Activated CD4-positive, alpha-beta T cell treated with anti-CD3 and anti-CD28 coated beads, Interleukin-2, Interleukin-6, amounts not matched to agents 100 ng/mL and 50 ng/mL, durations not matched to agents 16 hours and 8 hours (primary cell): ENCODE measurements at places on chromosomes 7 and 10.

GRCh38 chr7:101163279-101164070 lies 1.9 kb downstream of the VGF start:
- DNase-seq: peak; percentile 61

DNA sequence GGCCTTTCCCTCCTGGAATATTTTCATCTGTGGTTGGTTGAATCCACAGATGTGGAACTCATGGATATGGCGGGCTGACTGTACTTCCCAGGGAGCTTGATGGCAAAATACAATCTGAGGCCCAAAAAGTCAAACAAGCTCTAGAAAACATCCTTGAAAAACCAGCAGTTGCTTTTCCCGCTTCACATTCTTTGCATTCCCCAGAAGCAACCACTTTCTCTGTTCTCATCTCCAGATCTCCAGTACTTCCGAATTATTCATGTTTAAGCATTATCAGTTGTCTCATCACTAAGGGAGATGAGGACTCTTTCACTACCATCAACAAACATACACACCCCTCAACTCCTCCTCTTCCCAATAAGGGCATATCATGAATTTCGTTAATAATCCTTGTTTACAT lies 55.3 kb downstream of the KIF5B start:
- DNase-seq: no peak

- no peak for DNase-seq
Measured at GRCh38 chr7:94940241-94940640, 32.8 kb downstream of the PPP1R9A start.

DNA sequence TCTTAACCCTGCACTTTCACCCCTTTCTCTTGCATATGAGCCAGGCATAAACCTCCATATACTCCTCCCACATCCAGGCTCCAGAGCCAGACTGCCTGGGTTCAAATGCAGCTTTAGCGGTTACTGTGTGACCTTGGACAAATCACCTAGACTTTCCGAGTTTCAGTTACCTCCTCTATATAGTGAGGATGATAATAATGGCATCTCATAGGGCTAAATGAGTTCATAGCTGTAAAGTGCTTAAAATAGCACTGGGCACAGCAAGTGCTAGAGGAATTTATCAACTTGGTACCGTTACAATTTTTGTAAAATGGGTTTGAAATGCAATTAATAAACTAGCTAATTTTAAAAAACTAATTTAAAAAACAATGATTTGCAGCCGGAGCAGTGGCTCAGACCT lies 53.4 kb upstream of the DGKI start:
- no peak for DNase-seq

- DNase-seq: no peak
Measured at GRCh38 chr7:74489997-74490945, 36.6 kb downstream of the GTF2IRD1 start.

GRCh38 chr7:36741866-36742265 lies 17.6 kb upstream of the AOAH start:
- no peak for DNase-seq

DNA sequence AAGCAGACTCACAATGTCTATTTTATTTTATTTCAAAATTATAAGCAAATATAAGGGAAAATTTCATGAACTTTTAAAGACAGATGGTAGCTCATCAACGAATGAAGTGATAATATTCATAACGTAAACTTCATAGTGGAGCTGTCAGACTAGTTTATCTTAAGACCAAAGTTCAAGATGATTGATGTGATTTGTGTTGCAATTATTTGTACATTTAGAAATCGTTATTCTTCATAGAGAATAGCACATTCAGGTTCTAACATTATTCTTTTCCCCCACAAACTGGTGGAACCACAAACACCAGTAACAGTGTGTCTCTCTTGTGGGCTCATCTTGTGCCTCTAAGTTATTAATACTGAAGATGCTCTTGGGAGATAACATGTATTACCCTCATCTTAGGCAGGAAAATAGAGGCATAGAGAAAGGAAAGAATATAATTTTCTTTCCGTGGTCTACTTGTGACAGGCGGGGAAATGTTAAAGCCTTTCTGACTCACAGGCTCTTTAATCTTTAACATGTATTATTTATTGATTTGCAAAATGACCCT lies 37.0 kb downstream of the CCSER2 start:
- DNase-seq: no peak

- no peak for DNase-seq
Measured at GRCh38 chr7:70711452-70711851, 420.5 kb upstream of the GALNT17 start.

DNA sequence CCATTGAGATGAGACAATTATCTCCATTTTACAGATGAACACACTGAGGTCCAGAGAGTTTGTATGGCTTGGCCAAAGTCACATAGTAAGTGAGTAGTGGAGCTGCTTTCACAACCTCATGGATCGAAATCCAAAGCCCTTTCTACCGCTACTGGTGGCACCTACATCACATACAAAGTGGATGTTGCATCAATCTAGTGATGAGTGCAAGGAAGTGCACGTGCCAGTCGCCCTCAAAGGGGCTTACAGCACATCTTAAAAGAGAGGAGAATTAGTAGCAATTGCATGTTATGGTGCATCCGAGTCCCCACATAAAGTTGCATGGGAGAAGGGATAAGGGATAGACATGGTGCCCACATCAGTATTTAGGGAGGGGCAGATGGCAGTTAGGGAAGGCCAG lies 31.0 kb upstream of the GPR26 start:
- no peak for DNase-seq

- DNase-seq: peak; percentile 66
Measured at GRCh38 chr10:5971315-5971832, 6.0 kb downstream of the IL15RA start.

DNA sequence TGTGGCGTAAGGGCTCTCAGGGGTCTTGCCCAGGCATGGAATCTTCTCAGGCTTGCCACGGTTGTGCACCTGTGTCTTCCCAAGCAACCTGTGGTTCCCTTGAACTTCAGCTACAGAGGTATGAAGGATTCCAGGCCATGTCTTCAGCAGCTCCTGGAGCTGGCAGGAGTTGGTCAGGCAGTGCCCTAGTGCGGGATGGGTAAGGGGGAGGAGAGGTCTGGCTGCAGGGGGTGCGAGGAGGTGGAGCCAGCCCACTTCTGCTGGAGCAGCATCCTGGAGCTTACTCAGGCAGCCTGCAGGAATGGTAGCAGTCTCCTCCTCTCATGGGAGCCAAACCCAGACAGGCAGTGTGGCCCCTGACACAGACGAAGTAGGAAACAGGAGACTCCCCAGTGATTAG lies 3.8 kb upstream of the TRIL start:
- DNase-seq: no peak

DNA sequence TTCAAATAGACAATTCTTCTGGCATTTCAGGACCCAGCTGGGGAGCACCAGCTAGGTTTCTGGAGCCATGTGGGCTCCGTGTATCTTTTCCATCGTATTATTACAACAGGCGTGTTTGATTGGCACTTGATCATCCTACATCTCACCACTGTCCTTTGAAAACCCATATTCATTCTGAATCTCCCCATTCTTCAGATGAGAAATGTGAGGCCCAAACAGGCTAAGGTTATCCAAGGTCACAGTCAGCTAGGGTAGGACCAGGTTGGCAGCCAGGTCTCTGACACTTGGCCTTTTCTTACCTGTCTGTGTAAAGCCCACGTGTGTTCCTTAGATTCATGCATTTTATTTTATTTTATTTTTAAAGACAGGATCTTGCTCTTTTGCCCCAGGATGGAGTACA lies 102.4 kb upstream of the SH2B2 start:
- DNase-seq: no peak

- no peak for DNase-seq
Measured at GRCh38 chr7:72925546-72926120, 738 bp downstream of the POM121 start.

DNA sequence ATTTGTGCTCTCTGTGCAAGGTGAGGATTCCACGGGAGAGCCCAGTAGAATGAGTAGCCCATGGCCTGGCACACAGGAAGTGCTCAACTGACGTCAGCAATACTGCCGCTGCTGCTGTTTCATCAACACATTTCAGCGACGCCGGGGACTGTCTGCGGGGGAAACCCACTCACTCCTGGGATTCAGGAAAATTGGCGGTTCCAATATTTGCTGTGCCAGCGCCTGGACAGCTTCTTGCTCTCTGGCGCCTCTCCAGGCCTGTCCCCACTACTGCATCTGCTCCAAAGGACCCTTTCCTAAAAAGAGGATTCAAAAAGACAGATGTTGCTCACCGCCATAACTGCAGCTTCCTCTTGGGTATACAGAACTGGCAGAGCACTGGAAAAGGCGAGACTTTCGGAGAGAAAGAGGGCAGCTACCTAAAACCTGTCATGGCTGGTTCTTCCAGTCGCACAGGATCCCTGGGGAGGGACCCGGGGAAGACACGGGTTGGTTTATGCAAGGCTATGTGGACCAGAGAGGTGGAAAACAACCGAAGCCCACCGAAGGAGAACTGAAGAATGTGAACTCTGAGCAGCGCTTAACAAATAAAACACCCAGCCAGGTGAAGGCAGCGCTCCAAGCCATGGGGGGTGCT lies 39.7 kb upstream of the ENO4 start:
- DNase-seq: no peak

GRCh38 chr10:23439961-23440889 lies 1.4 kb downstream of the OTUD1 start:
- peak; percentile 42 for DNase-seq

DNA sequence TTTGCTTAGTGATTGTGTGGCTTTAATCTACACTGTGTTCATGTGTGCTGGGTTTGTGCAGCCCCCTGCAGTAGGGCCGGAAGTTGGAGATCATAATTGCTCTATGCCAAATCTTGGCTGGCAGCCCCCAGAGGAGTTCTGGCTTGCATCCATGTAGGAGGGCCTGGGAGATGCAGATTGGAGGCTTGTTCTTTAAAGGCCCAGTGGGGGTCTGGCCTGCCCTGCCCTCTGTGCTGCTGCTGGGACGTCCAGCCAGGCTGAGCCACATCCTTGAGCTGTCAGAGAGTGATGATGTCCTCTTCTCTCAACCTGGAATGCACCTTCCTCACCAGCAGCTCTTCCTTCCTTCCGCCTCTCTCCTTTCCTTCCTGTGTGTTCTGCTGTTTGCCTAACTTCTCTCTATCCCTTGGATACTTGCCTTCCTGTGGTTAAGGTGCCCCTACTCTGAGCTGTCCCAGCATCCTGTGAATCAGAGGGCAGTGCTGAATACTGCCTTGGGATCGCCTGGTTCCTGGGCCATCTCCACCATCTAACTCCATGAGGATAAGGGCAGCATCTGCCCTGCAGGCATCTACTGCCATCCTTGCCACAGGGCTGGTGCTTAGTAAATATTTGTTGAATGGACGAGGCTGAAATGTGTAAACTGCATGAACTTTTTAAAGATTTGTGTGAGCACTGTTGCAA lies 30.2 kb downstream of the DOCK1 start:
- no peak for DNase-seq

DNA sequence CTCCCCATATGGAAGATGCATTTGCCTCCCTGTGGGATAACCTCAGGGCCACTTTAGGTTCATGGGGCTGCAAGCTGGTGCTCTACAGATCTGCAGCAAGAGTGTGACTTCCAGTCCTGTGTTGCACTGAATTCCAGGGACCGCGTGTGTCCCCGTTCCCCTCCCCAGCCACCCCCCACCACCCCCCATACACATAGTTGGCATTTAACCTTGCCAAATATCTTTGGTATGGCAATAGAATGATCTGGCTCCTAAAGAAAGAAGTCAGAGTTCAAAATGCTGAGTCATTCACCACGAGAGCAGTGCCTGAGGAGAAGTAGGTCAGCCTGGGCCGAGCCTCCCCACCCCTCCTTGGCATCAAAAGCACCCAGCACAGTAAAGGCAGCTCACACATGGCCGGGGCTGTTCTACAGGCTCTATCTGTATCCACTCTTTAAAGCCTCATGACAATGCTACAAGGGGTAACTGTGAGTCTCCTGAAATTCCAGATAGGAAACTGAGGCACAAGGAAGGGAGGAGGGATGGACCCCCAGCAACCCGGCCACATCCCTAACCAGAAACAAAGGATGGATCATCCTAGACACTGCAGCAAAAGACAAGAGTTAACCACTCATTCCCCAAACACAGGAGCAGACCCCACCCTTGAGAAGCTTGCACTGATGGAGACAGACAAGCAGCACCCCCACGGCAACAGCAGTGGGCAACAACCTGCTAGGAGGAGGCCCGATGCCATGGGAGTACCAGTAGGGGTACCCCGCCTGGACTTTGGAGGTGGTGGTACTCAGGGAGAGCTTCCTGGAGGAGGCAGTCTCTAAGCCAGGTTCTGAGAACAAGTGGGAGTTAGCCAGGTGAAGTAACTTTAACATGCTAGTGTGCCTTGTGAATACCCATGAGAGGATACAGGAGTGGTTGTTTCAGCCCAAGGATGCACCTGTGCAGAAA lies 70.3 kb upstream of the NANOS1 start:
- DNase-seq: peak; percentile 29

DNA sequence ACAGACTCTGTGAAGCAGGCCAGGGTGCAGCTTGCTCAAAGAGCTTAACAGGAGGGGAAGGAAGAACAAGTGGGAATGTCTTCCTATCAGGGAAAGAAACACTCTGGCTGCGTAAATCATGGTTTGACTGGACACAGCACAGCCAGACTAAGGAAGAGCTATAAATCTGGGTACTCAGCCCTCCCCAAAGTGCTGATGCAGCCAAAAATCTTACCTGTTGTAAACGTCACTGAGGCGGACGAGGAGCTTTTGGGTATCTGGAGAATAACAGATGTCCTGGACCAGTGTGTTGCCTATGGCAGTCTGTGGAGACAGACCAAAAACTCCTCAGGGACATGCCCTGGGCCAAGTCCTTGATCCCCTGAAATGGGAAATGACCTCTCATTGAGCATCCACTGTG lies 43.1 kb upstream of the HNRNPH3 start:
- DNase-seq: no peak

DNA sequence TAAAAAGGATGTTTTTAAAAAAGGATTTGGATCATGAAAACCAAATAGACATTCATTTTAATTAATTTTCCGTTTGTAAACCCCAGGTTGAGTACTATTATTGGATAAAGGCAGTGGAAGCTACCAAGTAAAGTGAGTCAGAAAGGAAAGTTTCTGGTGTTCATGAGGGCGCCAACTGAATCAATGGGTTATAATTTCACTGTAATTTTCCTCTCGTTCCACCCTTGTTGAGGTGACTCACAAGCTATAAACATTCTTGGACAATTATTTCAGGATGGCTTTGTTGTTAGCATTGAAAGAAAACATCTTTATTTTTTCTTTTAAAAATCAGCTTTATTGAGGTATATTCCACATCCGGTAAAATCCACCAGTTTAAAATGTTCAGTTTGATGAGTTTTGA lies 5.1 kb upstream of the FAM133B start:
- DNase-seq: no peak

GRCh38 chr10:45593938-45594275 lies 78.7 kb downstream of the ZFAND4 start:
- DNase-seq: no peak

DNA sequence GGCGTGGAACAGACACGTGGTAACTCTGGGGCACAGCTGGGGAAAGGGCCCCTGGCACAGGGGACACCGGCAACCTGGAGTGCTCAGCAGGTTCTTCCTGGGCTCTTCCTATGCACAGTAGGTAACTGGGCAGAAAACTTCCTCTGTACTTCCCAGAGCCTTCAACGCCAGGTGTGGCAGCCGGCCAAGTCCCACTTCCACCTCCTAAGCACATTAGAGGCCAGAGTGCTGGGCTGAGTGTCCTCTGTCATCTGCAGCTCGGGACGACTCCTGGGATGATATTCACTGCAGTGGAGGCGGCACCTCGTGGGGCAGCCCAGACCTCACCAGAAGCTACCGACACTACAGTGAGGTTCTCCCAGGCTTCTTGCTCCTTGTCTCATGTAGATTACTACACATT lies 114.5 kb downstream of the LARP4B start:
- no peak for DNase-seq

- no peak for DNase-seq
Measured at GRCh38 chr7:28672397-28672797, 260.1 kb downstream of the CREB5 start.
